ENCODE measurements at places on chromosomes 6 and 20.

DNA sequence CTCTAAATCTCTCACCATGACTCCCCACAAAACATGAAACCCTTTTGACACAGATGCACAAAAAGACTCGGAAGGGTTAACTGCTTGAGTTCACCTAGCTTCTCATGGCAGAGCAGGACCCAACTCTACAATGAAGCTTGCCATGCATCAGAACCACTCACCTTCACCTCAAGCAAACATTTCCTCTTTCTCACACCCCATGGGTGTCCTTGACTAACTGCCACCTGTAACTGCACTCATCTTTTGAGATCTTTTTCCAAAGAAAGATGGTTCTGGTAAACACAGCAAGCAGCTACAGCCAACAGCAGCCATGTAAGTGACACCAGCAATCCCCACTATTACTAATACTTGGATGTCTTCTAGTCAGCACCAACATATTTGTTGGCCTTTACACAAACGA is 76.5 kb downstream of the EFHC1 start:
- no peak for DNase-seq

DNA sequence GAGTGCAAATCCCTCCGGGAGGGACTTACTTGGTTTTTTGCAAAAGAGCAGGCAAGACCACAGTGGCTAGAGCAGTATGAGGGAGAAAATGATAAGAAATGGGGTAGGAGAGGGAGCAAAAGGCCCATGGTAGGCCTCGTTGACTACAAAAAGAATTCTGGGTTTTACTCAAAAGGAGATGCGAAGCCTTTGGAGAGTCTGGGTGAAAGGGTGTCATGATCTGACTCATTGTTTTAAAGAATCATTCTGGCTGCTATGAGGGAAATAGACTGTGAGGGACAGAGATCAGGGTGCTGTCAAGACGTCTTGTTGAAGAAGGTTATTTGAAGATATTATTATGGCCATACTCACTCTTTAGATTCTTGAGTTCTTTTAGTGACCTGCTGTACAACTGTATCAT is 13.0 kb downstream of the TBC1D32 start:
- no peak for DNase-seq

GRCh38 chr6:24960991-24961475 is 25.3 kb upstream of the RIPOR2 start:
- no peak for DNase-seq

DNA sequence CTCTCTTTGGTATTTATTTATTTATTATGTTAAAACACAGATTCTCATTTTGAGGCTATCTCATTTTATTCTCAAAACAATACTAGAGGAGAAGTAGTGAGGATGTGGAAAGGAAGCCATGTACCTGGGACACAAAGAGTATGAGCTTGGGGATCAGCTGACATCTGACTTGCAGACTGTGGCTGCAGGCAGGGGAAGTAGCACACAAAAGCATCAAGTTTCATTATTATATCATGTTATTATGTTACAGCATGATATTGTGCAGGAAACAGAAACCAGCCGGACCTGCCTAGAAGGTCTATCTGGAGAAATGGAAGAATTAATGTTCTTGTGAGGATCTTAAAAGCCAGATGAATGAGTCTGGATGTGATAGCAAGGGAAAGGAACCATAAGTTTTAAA is 248.2 kb downstream of the KHDC1L start:
- no peak for DNase-seq

DNA sequence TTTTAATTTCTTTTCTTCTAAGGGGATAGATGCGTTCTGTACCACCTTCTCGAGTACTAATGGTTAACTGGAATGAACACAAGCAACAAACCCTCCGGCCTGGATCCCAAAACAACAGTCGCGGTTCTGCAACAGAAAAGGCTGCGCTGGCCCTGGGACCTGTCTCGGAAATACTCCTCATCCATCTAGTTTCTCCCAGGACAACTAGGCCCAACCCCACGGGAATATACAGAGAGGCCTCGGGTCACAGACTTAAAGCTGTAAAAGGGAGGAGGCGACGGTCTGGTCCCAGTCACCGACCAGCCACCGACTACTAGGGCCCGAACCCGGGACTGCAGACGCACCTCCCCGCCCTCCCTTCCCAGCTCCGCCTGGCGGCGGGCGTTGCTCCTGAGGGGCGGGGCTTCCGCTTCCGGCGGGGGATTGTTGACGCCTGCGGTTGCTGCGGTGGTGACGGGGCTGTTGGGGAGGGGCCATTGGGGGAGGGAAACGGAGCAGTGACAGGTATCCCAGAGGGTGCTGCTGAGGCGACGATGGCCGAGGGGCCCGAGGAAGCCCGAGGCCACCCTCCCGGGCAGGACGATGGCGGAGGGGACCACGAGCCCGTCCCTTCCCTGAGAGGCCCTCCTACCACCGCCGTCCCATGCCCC is at the start of gene FAM8A1:
Gene FAM8A1, plus strand, starts transcription at position 426 of the 650 bp plus-strand sequence. Its CDS starts 108 bp downstream, at position 534.
- peak; percentile 95 for DNase-seq

DNA sequence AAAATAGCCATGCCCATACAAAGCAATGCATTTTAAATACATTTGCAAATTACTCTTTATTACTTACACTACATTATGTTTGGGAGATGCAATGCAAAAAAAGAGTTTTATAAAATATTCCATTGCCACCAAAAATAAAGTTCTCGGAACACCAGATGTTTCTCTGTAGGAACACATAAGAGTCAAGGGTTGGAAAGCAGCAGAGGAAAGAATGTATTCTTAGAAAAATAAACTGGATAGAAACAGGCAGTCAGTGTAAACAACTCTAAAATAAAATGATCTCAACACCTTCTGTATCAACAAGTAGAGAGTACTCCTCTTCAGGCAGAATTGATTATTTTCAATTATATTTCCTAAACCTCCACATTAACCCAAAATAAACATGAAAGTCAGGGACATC is 28.1 kb downstream of the KIF13A start:
- DNase-seq, result no peak

DNA sequence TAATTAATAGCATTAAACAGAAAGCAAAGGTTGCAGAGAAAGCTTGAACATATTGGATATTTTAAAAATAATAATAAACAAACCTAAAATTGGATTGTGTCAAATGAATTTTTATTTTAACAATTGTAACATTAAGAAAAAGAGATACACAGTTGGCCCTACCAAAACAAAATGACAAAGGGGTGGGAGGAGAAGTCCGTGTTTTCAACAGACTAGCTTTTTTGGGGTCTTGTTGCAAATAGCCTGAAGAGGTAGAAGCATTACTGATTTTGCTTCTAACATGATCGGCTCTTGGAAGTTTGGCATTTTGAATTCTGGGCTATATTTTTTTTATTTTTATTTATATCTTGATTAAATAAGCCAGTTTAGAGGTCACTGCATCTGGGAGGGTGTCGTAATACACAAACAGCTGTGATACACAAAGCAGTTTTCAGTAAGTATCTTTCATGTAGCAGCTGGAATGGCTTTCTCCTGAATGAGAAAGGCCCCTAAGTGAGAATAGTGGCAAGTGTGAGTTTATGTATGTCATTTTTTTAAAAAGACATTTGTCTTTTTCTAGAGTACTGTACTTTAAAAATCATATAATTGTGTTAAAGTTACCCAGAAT is 85.5 kb upstream of the ZNF217 start:
- DNase-seq, result peak; percentile 57

DNA sequence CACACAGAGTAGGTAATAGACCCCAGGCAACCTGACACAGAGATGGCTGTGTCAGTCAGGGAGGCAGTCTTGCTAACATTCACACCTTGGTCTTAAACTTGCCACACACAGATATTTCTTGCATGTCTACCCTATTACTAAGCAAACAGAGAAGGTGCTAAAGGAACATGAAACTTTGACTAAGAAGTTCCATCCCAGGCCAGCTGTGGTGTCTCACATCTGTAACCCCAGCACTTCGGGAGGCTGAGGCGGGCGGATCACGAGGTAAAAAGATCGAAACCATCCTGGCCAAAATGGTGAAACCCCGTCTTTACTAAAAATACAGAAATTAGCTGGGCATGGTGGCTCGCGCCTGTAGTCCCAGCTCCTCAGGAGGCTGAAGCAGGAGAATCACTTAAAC is 222.4 kb upstream of the JARID2 start:
- DNase-seq, result no peak

DNA sequence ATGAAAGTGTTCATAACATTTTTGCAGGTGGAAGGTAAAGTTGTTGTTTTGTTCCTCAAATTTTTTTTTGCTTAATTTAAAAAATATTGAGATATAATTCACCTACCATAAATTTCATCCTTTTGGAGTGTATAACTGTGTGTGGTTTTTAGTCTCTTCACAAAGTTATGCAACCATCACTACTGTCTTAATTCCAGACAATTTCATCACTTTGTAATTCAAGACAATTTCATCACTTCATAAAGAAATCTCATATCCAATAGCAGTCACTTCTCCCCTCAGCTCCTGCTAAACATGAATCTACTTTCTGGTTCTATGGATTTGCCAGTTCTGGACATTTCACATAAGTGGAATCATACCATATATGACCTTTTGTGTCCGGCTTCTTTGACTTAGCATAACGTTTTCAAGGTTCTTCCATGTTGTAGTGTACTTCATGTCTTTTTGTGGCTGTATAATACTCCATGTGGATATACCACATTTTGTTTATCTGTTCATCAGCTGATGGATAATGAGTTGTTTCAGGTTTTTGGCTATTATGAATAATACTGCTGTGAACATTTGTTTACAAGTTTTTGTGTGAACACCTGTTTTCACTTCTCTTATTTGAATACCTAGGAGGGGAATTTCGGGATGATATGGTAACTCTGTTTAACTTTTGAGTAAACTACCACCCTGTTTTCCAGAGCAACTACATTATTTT is 18.8 kb downstream of the ZFAND3 start:
- no peak for DNase-seq

- DNase-seq, result no peak
Observed at GRCh38 chr20:48799328-48800105, 28.3 kb downstream of the PREX1 start.

DNA sequence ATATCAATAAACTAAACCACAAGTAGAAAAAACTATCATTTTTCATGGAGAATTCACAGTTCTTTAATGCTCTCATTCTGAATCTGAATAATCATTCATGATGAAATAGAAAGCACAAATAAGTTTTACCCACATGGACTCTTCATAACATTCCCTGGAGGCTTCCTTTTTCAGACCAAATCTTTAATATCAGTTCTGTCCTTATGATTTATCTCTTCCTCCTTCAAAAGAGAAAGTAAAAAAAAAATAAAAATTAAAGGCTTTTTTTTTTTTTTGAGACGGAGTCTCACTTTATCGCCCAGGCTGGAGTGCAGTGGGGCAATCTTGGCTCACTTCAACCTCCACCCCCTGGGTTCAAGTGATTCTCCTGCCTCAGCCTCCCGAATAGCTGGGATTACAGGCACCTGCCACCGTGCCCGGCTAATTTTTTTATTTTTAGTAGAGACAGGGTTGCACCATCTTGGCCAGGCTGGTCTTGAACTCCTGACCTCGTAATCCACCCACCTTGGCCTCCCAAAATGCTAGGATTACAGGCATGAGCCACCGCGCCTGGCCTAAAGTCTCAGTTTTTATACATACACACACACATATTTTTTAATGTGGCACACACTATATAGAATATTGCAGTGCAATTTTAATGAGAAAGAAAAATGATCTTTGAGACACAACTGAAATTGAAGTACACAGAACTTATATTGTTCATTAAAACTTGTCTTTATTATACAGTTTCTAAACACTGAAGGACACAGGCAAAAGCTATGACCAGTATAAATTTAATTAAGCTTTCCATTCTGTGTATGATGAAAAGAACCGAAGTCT is 31.9 kb upstream of the ZNF217 start:
- DNase-seq, result no peak

DNA sequence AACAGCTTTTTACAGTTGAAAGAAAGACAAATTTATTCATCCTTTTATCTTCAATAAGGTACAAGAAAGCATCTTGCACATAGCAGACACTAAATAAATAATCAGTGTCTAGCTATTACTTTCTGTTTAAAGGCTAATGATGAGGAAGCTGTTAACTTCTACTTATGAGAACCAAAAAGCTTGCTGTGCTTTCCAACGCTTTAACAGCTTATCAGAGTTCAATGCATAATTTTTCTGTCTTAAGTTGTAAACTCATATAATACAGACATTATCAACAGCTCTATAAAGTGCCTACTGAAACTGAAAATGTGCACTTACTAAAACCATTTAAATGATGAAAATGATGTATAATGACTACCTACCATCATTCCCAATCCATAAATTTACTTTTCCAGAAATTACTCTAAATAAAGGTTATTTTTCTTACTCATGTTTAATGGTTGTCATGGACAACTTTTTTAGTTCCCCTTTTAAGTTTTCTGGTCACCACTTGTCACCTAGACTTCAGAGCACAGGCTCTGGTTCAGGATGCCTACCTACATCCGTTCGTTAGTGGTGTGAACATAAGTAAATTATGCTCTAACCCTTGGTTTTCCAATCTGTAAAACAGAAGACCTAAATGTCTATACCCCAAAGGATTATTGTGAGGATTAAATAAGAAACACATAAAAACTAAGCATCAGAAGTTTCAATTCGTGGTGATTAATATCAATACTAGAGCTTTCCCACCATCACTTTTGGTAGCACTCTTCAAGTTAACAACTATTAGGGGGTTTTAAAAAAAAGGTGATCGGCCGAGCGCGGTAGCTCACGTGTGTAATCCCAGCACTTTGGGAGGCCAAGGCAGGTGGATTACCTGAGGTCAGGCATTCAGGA is 8.0 kb downstream of the PNISR start:
- no peak for DNase-seq

GRCh38 chr6:6319952-6320811 is at the start of gene F13A1:
F13A1 (minus strand) TSS chr6:6320662; CDS start chr6:6318664, 1,998 bp downstream.
- no peak for DNase-seq

- DNase-seq, result peak; percentile 40
Observed at GRCh38 chr6:28673787-28674671, 148.3 kb downstream of the GPX5 start.

DNA sequence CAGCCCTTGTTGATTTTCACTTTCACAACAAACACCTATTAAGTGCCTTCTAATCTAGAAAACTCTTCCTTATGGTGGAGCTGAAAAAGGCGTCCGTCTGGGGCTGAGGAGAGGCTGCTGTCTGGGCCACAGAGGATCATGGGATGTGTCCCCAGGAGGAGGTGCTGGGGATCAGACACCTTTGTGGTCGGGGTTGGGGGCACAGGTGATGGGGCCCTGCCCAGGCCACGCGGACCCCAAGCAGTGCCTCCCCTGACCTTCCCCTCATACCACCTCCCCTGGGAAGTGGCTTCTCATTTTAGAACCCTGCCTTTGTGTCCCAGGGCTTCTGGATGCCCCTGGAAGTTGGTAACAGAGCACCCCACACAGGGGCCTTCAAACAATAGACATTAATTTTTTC is 41.1 kb downstream of the SUN5 start:
- DNase-seq, result no peak

DNA sequence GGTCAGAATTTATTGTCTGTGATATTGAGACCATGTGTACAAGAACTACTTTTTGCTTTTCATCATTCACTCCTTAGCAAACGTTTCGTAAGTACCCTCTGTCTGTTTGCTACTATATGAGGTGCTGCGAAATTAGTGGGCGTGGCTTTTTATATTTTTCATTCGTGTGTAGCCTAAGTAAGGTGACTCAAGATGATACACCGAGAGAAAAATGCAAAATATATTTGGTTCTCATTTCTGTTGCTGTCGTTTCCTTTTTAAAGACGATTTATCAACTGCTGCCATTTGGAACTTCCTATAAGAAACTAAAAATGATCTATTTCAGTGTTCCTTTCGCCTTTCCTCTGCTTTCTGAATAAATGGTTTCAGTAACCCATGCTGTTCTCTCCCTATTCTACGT is 61.2 kb downstream of the VAPB start:
- DNase-seq, result no peak

All from hippocampal formation (tissue), 2 donors.